ENCODE measurements at places on chromosomes 13 and 19. TPM values are rescaled to one million over a fixed set of nuclear protein-coding genes. Genes with fewer than 3 reads are reported as not detected.

TPRX2 gene
- not detected for total RNA-seq

FUT3 gene
- total RNA-seq: 1.7 TPM

C13orf42 gene
- total RNA-seq: not detected

SULT2A1 gene
- total RNA-seq: not detected

OR10H1 gene
- total RNA-seq: not detected

ERCC1 gene
- total RNA-seq: 71.0 TPM

EID2 gene
- total RNA-seq: 16.0 TPM
